SIG-M5 (cell line): ENCODE measurements at places on chromosomes 6 and 20.

- DNase-seq, result no peak
These were observed 381 bp upstream of the ZSCAN26 start for GRCh38 chr6:28266563-28266961.

- DNase-seq, result no peak
These were observed 132.5 kb downstream of the FAXC start for GRCh38 chr6:99216959-99217358.

DNA sequence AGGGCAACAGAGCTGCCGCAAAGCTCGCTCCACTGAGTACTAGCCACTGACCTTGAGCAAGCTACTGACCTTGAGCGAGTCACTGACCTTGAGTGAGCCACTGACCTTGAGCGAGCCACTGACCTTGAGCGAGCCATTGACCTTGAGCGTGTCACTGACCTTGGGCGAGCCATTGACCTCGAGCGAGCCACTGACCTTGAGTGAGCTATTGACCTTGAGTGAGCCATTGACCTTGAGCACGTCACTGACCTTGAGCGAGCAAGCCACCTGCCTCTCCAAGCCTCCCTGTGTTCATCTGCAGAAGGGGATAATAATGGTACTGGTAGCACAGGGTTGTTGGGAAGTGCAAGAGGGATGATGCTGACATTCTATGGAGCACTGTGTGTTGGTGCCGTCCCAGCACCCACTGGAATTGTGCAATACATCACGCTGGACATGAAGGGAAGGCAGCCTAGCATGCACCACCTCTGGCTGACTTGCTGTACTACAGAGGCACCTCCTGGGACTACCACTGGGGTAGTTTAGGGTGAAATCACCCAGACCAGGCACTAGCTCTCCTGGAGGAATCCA lies 60.2 kb downstream of the CTCFL start:
- DNase-seq, result no peak

GRCh38 chr6:90383196-90383822 lies 86.7 kb upstream of the BACH2 start:
- no peak for DNase-seq

DNA sequence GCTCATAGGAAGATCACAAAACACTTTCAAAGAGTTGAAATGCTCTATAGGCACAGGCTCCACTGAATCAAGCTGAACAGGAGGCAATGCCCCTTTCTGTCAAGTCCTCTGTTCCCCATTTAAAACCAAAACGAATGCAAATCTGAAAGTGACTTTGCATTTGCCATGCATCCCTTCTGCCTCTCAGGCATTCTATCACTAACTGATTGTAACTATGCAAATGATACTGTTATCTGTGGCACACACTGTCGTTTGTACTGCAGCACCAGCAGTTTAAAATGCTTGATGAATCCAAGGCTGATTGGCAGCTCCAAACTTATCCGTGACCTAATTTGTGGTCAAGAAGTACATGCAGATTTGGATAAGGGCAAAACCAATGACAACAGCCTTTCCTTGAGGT lies 1067.5 kb upstream of the MAP3K7 start:
- no peak for DNase-seq

GRCh38 chr20:3629893-3630292 lies 33.3 kb downstream of the GFRA4 start:
- no peak for DNase-seq

DNA sequence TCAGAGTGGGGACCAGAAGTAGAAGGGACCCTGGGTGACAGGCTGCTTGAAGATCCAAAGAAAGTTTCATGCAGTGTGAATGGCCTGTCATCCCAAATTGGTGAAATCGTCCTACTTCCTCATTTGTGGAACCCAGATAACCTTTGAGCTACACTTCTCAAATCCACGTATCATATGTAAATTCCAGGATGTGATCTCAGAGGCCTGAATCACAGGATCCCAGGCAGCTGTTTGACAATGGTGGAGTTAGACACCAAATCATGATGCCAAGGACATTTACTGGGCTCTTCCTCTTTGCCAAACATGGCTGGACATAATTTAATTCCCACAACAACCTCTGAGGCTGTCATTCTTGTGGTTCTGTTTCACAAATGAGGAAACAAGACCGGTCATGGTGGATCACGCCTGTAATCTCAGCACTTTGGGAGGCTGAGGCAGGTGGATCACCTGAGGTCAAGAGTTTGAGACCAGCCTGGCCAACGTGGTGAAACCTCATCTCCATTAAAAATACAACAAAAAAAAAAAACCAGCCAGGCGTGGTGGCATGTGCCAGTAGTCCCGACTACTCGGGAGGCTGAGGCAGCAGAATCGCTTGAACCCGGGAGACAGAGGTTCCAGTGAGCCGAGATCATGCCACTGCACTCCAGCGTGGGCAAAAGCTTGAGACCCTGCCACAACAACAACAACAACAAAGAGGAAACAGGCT lies 39.9 kb upstream of the TTPAL start:
- no peak for DNase-seq

- DNase-seq, result no peak
These were observed 20.0 kb upstream of the LBP start for GRCh38 chr20:38326309-38326708.

- no peak for DNase-seq
These were observed 90.4 kb downstream of the MAP3K7 start for GRCh38 chr6:90496258-90497016.

DNA sequence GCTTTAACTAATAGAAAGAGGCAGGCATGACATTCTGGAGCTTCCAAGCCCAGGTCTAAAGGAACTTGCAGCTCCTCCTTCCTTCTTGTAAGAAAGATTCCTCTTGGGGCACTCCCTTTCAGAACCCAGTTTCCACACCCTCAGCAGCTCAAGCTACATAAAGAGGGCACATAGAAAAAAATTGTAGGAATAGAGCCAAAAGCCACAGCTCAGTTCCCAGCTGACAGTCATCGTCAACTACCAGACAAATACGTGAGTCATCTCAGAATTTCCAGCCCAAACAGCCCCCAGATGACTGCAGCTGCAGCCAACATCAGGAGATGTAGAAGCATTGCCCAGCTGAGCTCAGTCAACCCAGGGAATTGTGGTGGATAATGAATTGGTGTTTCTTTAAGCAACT lies 349.8 kb upstream of the ARID1B start:
- DNase-seq, result no peak

DNA sequence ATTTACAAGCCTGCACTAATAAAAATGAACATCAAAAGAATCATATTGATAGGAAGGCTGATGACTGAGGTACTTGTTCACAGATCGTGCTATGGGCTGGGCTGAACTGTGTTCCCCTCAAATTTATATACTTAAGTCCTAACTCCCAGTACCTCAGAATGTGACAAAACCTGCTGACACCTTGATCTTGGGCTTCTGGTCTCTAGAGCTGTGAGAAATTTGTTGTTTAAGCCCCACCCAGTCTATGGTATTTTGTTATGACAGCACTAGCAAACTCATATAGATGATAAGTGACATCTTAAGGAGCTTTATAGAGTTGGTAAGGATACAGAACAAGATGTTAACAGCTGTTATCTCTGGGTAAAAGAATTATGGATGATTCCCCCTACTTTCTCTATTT lies 13.8 kb downstream of the UBE2V1 start:
- no peak for DNase-seq

DNA sequence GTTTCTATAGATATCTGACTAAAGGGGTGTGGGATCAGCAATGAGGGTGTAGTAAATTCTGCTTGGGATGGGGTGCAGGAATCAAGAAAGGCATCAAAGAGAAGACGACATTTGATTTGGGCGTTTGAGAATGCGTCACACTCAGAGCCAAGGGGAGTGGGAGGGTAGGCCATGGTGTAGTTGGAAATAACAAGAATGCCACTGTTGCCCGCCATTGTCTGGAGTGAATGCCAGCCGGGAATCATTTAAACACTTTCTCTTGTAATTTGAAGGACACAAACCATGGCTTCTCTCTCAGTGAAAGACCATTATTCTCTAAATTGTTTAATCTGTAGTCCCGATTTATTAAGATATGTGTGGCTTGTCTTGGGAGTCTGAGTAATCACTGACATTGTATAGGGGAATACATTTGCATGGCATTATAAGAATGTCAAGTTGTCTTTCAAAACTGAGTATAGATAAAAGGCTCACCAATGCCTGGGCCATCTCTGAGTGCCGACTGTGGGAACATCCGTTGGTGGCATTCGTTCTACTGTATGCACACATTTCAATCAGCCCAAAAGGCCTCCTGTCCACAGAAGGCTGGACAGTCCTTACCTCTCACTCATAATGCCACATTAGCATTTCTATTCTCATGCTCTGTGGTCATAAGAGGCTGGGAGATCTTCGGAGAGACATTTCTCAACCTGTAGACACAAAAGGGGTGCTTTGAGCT lies 777.8 kb downstream of the KIF16B start:
- DNase-seq, result no peak

GRCh38 chr6:7052443-7053011 lies 55.2 kb upstream of the RREB1 start:
- no peak for DNase-seq

GRCh38 chr20:18404172-18404571 lies 62.7 kb downstream of the DZANK1 start:
- DNase-seq, result no peak

GRCh38 chr6:7100072-7100752 lies 7.5 kb upstream of the RREB1 start:
- no peak for DNase-seq
